ENCODE measurements at places on chromosomes 3 and 15.

DNA sequence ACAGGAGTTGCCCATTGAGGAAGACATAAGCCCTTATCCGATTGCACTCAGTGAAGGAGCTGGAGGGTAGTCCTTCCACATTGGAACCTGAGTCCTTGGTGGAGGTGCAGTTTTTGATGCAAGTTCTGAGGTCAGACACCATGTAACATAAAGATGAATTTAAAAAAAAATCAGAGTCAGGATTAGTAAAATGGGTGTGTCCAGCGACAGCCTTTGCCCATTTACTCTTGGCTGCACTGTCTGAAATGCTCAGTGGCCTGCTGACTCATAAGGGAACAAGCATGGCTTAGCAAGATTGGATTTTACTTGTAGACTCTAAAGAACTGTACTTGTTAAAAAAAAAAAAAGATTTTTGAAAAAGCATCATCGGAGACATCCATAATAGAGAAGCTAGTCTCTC, 241.1 kb upstream of the TOPAZ1 start:
- DNase-seq: no peak

GRCh38 chr15:101045835-101046691, 126.9 kb downstream of the LRRK1 start:
- DNase-seq: no peak

DNA sequence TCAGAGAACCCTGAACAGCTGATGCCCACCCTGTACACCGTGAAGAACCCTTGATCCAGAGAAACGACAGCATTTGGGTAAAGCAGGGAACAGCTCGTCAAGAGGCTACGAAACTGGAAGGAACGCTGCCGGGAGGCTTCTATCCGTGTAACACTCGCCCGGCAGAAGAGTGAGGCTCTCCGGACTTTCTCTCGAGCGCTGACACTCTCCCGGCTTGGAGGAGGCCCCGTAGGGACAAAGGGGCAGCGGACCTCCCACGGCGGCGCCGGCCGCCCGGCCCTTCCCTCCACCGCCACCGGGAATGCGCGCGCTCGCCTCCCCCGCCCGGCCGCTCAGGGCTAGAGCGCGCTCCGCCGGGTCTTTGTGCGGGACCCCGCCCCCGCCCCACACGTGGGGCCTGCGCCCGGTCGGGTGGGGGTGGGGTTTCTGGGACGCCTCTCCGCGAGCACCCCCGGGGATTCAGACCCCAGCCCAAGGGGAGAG, 1.7 kb downstream of the HYAL2 start:
- DNase-seq: peak; percentile 78

- DNase-seq: no peak
Observed at GRCh38 chr3:15347737-15348110, 15.3 kb upstream of the SH3BP5 start.

- no peak for DNase-seq
Observed at GRCh38 chr15:39444735-39445470, 136.0 kb upstream of the THBS1 start.

DNA sequence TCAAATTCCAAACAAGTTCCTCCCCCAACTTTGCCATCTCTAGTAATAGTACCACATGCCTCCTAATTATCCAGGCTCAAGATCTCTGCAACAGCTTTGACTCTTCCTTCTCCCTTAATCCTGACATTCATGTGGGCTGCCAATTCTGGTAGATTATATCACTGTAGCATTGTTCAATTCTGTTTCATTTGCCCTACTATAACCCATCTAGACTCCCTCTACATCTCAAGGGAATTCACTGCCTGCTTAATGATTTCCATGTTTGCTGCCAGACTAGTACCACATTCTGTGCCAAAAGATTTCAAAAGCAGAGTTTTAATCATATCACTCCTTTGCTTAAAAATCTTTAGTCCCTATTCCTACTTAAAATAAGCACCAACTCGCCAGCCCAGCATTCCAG, 34.6 kb upstream of the PPIB start:
- no peak for DNase-seq

DNA sequence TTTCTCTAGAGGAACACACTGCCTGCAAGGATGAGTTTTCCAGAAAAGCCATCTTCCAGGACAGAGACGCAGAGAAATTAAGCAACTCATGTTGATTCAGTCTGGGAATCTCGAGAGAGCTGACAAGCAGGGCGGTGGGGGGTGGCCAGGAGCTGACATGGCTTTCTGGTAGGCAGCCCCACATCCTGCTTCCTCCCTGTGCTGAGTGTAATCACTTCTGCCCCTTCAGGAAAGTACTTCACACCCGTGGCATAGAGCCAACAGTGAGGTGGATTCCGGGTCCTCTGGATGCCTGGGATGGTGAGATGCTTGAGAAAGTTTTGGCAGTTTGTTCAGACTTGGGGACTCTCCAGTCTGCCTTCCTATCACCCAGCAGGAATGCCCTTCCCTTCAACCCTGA, 221.1 kb downstream of the SLCO3A1 start:
- DNase-seq: no peak

DNA sequence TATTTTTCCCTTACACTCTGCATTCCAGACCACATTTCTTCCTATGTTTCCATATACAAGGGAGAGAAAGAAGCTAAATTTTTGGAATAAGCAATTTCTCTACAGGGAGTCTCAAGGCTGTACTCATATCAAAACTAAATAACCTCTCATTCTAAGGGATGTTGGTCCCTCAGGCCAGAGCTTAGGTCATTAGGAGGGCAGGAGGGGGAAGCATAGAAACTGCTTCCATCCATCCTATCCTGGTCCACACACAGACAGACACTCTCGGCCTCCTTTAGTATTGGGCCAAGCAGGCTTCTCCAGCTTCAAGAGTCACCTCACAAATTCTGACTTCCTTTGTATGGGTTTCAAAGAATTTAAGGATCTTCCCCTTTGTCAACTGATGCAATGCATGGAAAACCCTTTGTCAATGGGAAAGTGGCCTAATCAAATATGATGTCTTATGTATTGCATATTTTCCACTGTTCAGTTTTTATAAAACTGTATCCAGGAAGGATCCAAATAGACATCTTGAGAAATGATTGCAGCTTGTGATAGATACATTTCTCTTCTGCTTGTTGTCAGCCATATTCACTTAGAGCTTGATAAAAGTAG, 140.7 kb upstream of the RARB start:
- no peak for DNase-seq

GRCh38 chr3:188720636-188721035, 451.1 kb upstream of the TPRG1 start:
- DNase-seq: no peak

GRCh38 chr3:79380581-79380980, 387.2 kb downstream of the ROBO1 start:
- no peak for DNase-seq

DNA sequence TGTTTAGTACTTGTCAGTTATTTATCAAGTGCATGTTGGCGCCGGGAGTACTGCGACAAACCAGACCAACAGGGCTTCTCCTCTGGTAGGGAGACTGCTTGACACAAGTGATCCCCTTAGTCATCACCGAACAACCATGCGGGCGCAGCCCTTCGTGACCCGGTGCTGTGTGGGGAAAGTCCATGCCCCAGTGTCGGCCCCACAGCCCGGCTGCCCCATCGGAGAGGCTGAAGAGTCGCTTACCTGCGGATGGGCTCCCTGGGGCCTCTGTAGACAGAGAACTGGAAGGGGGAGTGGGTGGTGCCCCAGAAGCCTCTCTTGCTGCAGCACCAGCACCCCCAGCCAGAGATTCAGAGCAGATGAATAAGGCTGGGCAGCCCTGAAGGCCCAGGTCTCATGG, 90.3 kb upstream of the PRR23E start:
- no peak for DNase-seq

GRCh38 chr3:68234076-68234780, 579.8 kb upstream of the SUCLG2 start:
- peak; percentile 29 for DNase-seq

- no peak for DNase-seq
Observed at GRCh38 chr3:134028486-134029255, 1.1 kb downstream of the SLCO2A1 start.

DNA sequence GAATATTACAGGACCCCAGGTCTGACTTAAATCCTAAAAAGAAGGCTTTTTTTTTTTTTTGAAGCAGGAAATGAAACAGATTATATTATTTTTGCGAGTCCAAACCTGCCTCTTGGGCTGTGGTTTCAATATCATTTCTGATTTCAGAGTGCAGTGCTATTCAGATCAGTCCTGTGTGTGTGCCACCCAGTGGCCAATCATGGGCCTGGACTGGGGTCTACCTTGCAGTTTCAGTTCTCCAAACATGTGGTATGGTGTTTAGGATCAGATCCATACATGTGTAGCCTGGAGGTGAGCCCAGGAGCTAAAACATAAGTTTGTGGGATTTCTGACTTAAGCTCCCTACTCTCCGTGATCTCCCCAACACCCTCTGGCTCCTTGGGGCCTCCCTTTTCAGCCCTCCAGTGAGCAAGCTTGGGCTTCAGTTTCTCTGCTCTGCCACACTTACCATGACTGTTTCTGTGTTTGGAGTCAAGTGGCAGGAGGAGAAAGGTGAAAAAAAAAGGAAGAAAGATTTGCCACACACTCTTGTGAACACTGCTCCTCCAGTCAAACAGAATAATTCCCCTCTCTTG, 12.1 kb upstream of the THSD4 start:
- DNase-seq: no peak

DNA sequence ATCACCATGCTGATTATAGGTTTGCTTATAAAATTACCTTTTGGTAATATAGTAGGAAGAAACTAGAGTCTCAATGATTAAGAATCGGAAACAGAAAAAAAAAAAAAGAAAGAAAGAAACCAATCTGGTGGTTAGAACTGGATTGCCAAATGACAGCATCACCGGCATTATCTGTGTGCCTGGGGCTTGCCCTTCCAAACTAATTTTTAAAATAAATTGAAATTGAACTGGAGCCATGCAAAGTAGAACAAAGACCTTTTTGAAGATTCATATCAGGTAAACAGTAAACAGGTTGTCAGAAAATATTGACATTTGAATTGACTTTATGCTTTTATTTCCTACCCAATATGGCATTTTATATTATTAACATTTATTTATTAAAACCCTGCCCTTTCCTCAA, 11.2 kb upstream of the CPB1 start:
- no peak for DNase-seq

- DNase-seq: no peak
Observed at GRCh38 chr3:176193032-176193730, 1004.1 kb downstream of the TBL1XR1 start.

DNA sequence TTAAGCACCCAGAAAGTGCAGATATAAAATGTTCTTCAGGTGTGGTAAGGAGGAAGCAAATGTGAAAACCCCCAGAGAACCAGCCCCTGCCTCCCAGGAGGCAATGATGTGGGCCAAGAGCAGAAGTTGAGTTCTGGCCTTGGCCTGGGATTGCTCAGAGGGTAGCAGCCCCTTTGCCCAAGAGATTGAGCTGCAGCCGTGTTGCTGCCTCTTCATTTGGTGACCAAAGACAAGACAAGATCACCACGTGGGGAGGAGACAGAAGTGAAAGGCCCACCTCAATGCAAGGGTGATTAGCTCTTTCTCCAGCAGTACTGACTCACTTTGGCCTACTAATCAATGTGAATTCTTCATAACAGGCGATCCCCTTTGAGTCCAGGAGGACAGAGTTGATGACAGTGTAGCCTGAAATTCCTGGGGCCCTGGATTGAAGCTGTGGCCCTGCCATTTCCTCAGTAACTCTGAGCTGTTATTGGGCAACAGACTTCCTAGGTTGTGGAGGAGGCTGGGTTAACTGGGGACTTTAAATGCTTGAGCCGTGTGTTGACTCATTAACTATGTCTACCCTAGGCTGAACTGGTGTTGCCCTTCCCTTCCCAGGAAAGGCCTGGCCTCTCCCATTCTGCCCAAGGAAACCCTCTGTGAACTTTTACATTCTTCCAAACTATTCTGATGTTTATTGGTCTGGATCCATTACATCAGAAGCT, 86.5 kb downstream of the ST6GAL1 start:
- DNase-seq: no peak

GRCh38 chr3:24185738-24186384, 240.8 kb downstream of the NR1D2 start:
- DNase-seq: peak; percentile 20

DNA sequence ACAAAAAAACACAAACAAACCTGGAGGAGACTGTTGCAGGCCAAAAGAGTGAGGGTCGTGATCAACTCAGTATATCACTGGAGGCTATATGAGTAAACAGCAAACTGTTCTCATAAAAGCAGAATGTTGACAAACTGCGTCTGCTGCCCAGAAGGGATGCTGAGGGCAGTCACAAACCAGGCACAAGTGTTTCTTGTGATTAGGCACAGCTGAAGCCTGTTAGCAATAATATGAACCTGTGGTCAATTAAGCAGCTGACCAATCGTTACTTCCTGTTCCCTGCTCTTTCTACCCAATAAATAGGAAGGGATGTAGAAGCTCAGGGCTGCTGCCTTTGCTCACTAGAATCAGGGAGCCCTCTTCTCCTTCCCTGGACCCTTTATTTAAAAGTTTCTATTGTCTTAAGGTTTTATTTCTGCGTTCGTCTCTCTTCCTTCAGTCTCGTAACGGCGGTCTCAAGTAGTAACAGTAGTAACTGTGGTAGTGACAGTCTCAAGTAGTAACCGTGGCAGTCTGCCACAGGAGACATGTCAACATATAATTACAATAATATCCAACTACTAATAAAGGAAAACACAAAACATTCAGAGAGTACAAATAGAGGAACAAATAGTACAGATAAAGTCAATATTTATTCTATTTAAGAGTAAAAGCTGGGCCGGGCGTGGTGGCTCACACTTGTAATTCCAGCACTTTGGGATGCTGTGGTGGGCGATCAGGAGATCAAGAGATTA, 698.4 kb upstream of the CCDC54 start:
- DNase-seq: no peak

- DNase-seq: no peak
Observed at GRCh38 chr3:65172209-65172608, 484.4 kb upstream of the ADAMTS9 start.

DNA sequence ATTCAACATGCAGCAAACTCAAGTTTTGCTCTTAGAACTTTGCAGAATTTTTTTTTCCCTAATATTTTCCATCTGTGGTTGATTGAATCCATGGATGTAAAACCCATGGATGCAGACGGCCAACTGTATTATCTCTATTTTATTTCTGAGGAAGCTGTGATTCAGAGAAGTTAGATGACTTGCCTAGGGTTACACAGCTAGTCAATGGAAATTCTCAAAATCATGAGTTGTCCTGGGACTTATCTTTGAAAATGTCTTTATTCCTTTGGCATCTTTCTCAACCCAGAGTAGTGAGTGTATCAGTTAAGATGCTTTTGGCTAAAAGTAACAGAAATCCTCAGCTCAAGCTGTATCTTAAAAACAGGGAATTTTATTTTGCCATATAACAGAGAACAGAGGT, 107.9 kb upstream of the GALNT15 start:
- no peak for DNase-seq

DNA sequence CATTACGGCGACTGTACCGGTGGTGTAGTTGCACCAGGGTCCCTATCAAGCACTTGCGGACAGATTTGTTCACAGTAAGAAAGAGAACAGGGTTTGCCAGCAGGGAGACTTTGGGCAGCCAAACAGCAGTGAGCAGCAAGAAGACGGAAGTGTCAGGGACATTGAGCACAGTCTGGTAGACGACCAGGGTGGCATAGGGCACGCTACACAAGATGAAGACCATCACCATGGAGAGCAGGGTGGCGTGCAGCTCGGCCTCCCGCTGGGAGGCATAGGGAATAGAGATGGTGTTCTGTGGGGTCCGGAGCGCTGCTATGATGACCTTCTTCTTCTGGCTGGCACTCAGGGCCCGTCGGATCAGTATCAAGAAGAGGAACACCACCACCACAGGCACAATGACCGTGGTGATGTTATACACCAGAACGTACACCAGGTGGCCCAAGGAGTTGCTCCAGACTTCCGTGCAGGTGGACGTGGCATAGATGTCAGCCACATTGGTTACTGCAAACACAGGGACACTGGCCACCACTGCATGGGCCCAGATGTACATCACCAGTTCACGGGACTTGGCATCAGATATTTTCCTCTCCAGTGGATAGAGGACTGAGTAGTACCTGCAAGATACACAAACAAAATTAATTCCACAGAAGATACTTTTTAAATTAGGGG, 19.1 kb upstream of the FSIP1 start:
- DNase-seq: no peak

Measured in posterior cingulate gyrus (tissue), 11 donors.